ENCODE measurements at places on chromosomes 5 and 9. TPM values are rescaled to one million over a fixed set of nuclear protein-coding genes. Genes with fewer than 3 reads are reported as not detected.

The THBS4 gene
- 111 TPM for total RNA-seq

The TLE1 gene
- total RNA-seq, result 56.6 TPM

GRCh38 chr5:179269781-179270543 lies 75.3 kb downstream of the ADAMTS2 start:
- DNase-seq, result peak; percentile 54

GRCh38 chr5:77400645-77401044 lies 91.5 kb downstream of the WDR41 start:
- no peak for DNase-seq

DNA sequence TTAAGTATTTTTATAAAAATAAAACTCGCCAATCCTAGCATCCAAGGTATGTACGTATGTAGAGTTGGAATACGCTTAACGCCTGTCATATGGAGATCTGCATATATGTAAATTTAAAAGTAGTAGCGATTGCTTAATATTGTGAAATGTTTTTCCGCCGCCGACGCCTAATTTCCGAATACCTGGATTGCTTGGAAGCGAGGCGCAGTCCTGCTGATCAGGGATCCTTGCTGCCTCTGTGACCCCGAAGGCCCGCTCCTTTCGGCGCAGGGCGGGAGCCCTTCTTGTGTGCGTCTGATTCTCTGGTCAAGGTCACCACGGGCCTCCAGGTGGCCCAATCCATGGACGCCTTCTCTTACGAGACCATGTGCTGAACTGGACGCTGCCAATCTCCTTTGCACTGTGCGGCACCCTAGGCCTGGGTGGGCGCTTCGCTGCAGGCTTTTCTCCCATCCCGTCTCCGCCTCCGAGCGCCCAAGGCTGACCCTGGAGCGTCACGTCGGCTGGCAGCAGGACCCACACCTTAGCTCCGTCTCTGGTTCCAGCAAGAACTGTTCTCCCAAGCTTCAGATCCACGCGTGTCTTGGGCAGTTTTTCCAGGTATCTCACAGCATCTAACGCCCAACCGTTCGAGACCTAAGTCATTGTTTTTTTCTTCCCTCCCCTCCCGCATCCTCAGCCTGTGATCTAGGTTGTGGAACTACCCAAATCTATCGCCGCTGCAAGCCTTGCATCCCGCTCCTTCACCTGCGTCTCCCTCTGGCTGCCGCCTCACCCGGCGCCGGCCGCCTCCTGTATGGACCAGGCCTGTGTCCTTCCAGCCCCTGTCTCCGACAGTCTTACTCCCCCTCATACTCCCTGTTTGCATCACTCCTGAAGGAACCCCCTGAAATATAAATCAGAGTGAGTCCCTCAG lies 3.6 kb upstream of the TRIM41 start:
- DNase-seq, result no peak

DNA sequence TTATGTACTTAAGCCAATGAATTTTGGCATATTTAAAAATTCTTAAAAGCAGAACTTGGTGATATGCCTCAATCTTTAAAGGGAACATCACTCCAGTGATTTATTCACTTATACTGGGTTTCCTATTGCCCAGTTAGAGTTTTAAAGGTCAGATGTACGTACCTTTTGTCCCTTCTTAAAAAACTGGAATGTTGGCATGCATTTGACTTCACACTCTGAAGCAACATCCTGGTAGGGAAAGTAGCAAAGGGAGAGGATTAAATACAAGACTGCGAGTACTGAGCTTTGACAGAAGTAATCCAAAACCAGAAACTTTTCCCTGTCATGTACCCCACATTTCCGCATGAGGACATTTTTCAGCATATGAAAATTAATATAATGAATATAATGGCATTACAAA lies 11.7 kb downstream of the TXN start:
- no peak for DNase-seq

The TARS1 gene
- total RNA-seq, result 74.4 TPM

The SURF2 gene
- total RNA-seq, result 13.6 TPM

- DNase-seq, result no peak
Observed at GRCh38 chr5:15371184-15371583, 128.8 kb upstream of the FBXL7 start.

DNA sequence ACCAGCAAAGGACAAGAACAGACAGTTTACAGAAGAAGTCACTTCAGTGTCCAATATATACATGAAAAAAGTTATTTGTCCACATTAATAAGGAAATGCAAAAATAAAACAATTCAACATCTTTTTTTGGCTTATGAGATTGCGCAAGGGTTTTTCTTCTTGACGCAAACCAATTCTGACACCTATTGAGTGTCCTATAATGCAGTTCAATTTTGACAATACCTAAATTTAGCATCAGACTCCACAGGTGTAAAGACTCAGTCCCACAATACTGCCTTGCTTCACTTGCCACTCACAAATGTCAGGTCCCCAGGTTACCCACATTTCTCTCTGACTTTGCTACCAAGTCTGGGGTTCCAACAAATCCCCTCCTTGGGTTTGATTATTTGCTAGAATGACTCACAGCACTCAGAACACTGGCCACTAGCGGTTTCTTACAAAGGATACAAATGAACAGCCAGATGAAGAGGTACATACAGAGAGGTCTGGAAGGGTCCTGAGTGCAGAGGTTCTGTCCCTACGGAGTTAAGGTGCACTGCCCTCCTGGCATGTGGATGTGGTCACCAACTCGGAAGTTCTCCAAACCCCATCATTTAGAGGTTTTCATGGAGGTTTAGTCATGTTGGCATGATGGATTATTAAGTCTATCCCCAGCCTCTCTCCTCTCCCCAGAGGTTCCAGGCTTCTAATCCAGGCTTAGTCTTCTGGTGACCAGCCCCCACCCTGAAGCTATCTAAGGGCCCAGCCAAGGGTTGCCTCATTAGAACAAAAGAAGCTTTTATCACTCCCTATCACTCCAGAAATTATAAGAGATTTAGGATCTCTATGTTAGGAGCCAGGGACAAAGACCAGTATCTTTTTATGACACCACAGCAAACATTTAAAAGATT lies 27.0 kb upstream of the SLC22A5 start:
- DNase-seq, result no peak

DNA sequence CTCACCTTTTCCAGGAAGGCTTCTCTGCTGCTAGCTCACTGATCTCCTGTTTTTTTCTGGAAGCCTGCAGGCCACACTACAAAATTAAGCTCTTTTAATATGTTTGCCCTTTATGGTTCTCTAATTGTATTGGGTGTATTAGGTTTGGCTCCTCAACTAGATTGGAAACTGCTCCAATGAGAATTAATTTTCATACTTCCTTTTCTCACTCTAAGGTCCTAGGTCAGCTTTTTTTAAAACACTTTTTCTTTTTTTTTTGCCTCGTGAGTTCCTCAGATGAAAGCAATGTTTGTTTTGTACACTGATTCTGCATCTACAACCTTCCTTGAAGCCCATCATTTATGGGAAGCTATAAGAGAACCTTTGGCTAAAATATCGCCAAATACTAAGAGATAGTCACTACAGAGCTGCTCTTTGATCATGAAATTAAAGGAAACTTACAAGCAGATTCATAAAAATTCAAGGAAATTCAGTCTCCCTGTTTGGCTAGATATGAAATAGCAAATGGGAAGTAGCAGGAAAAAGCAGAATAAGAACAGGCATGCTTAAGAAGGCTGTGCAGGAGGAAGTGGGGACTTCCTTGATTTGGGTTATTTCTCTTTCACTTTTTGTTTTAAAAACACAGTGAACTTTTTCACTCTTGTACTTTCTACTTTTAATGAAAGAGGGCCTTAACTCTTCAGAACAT lies 55.2 kb upstream of the FYB1 start:
- DNase-seq, result no peak

DNA sequence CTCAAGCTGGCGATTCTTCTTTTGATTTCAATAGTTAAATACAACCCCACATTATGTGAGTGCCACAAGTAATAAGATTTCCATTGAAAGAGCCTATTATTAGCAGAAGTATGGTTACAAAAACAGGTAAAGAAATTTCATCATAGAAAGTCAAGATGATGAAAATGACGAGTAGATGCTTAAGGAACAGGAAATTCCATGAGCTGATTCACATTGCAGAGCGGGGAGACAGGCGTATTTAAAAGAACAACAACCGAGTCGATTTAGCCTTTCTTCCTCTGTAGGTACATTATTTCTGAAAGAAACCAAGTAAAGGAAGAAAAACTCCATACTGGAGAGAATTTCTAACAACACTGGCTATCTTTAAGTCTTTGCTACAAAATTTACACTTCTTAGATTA lies 310.4 kb downstream of the SLF1 start:
- no peak for DNase-seq

DNA sequence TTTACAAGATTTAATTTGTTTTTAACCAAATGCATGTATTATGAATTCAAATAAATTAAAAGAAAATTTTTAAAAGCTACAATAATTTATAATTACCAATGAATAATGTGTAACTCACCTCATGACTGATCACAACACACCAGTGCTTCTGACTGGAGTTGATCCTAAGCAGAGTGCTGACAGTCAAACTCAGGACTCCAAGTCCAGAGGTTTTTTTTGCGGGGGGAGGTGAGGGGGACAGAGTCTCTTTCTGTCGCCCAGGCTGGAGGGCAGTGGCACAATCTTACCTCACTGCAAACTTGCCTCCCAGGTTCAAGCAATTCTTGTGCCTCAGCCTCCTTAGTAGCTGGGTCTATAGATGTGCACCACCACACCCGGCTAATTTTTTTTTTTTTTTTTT lies 71.0 kb upstream of the MELK start:
- no peak for DNase-seq

The CYLC2 gene
- total RNA-seq, result not detected

GRCh38 chr9:124261736-124262648 lies 4.2 kb downstream of the NEK6 start:
- no peak for DNase-seq

The CARD9 gene
- total RNA-seq, result 4.0 TPM

DNA sequence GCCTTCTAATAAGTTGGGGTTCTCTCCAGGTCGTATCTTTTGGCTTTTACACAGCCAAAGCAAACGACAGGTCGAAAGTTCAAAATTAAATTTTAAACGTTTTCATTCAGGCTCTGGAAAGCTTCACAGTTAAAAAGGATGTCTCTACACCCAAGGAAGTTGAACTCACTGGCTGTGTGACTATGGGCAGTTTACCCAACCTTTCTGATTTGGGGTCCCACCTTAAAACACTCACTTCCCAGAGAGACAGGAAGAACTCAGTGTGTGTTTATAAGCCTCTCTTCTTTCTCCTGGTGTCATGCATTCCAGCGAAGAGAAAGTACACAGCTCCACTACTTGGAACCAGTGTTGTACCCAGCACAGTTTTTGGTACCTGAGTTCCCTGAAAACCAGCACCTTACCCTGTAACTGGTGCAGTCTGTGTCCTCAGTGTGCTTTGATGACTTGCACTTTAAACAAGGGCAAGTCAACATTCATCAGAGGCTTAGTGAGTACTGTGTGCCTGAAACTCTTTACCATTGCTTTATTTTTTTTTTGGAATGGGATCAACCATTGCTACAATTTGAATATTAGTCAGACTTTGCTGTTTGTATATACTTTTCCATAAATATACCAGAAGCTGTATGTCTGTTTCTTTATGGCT lies 1.7 kb downstream of the SRD5A1 start:
- DNase-seq, result no peak

The CEP72 gene
- 7.5 TPM for total RNA-seq

GRCh38 chr9:137799630-137799983 lies 78.0 kb upstream of the CACNA1B start:
- DNase-seq, result no peak

DNA sequence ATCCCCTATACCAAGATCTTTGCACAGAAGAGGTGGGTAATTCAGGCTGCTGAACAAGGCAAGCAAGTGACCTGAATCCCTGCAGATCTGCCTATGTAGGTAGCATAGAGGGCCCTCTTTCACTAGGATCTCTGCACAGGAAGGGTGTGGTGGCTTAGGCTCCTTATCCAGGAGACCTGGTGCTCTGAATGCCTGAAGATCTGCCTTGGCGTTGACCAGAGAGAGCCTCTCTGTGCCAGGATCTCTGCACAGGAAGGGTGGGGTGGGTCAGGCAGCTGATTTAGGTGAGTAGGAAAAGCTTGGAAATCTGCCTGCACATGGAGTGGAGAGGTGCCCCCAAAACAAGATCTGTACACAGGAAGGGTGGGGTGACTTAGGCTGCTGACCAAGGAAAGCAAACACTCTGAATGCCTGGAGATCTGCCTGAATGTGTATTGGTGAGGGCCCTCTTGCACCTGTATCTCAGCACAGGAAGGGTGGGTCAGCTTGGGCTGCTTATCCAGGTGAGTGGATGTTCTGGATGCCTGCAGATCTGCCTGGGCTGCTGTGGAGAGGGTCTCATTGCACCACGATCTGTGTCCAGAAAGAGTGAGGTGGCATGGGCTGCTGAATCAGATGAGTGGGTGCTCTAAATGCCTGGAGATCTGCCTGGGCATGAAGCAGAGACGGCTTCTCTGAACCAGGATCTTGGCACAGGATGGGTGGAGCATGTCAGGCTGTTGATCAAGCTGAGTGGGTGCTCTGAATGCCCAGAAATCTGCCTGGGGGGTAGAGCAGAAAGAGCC lies 365.9 kb downstream of the DMAC1 start:
- DNase-seq, result no peak

DNA sequence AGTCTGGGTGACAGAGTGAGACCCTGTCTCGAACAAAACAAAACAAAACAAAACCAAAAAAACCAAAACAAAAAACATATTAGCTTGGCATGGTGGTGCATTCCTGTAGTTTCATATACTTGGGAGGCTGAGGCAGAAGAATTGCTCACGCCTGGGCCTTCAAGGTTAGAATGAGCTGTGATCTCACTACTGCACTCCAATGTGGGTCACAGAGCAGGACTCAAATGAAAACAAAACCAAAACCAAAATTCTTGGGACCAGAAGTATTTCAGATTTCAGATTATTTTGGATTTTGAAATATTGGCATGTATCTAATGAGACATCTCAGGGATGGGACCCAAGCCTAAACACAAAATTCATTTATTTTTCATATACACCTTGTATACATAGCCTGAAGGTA lies 80.2 kb downstream of the TMC1 start:
- DNase-seq, result no peak

GRCh38 chr5:118891252-118891651 lies 97.1 kb downstream of the DTWD2 start:
- DNase-seq, result no peak

DNA sequence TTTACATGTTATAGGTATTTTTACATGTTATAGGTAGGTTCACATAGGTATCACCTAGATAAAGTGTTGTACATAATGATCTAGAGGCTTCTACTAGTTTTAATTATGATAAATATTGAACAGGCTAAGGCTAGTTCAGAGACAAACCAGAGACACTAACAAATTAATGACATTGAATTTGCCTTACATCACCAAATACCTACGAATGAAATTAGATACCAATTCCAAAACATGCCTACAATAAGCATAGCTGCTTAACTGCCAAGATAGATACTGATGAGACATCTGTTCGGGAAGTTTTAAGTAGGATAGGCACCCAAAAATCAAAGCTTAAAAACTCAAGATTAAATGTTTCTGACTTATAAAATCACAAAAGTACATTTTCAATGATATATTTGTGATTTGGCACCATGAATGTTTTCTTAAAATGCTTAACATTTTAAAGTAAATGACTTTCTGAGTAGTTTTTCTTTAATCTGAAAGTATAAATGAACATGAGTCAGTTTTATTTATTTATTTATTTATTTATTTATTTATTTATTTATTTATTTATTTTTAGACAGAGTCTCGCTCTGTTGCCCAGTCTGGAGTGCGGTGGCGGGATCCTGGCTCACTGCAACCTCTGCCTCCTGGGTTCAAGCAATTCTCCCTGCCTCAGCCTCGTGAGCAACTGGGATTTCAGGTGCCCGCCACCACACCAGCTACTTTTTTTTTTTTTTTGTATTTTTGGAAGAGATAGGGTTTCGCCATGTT lies 703.1 kb upstream of the ARRDC3 start:
- no peak for DNase-seq

- DNase-seq, result no peak
Observed at GRCh38 chr5:32559411-32559810, 25.9 kb upstream of the SUB1 start.

- no peak for DNase-seq
Observed at GRCh38 chr9:8760000-8760767, 960.6 kb upstream of the DMAC1 start.
